Chondrocyte (in vitro differentiated cells): ENCODE measurements at places on chromosomes 5 and 9. TPM values are rescaled to one million over a fixed set of nuclear protein-coding genes. Genes with fewer than 3 reads are reported as not detected.

Gene SLC46A2
- total RNA-seq = not detected in 3 replicates

Gene CSF1R
- total RNA-seq = 0.62 to 1.7 TPM (median 0.65 TPM) in 3 replicates

GRCh38 chr9:118596374-118597015, 772.7 kb downstream of the BRINP1 start:
- DNase-seq = no peak

DNA sequence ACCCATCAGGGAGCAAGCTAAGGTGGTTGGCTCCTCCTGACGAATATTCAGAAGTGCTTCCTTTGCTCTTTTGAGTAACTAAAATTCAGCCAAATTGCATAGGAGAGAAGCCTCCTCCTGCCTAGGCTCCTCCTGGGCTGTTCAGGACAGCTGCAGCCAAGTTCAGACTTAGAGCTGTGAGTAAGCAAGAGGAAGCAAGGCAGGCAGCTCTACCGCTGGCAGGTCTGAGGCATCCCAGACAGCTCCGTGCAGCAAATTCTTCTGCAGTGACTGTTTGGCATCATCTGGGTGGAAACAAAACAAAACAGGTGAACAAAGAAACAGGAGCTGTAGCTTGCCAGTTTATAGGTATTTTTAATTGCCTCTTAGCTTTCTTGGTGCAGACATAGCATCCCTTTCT, 421.0 kb downstream of the GADD45G start:
- DNase-seq = no peak
